ENCODE measurements at places on chromosomes 12 and 14.

DNA sequence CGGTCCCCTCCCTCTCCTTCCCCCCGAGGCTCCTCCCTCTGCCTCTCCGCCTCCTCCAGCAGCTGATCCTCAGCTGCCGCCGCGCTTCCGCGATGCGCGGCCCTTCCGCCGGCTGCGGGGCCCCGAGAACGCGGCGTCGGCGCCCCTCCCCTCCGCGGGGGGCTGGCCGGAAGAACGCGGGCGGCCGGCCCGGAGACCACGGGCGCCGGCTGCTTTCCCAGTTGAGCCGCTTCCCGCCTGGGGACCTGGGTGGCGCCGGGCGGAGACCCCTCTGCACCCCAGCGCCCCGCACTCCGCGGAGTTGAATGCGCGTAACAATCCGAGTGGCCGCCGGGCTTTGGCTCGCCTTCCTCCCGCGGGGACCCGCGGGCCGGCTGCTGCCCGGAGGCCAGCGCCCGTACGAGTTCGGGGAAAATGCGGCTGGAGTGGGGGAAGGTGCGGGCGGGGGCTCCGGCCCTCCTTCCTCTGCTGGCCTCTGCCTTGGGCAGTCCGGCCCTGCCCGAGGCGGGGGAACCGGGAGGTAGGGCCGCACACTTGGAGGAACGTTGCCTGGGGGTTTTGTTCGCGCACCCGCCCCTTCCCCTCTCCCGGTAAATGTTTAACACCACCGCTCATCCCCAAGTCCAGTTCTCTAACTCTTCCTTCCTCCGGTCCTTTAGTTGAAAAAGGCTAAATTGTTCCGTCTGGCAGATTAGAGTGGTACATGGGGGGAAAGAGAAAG lies 393 bp upstream of the DCAF5 start:
- peak; percentile 98 for DNase-seq

DNA sequence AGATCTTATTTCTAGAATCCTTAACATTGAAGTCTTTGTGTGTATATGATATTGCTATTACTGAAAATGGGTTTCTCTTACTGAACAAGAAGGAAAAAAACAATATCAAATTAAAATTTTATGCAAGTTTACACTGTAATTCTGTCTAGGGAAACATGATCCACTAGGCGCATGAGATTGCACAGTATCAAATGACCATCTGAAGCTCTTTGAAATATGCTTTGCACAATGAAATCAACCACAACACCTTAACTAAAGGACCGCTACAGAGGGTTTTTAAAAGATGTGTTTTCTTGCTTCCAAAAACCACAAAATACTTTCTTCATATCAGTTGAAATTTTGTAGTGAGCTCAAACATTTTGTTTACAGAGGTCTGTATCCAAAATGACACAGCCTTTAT lies 15.1 kb upstream of the KERA start:
- no peak for DNase-seq

- DNase-seq, result no peak
Measured at GRCh38 chr14:78240567-78240966, 70.4 kb downstream of the NRXN3 start.

DNA sequence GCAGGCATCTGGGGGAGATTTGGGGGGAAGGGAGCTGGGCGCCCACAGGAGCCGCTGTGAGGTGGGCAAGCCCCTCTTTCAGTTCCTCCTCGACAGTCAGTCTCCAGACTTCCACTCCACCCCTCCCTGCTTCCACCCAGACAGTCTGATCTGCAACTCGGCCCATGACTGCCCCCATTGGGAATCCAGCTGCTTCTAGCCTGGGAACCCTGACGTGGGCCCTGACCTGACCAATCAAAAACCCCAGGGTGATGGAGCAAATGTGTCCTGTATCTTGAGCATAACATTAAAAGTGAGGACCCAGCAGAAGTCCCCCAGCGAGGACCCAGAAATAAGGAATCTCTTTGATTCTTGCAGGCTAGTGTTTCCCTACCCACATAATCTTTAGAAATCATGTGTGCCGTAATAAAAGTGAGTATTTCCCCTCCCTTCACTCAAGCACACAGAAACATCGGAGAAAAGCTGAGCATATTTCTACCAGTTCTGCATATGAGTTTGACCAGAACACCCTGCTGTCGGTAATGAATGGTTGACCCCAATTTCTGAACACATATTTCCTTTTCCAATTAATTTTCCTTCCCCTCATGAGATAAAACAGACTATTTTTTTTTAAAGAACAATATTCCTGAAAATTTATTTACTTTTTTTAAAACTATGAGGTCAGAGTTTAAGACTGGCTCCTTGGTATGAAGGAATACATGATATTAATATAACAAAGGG lies 6.4 kb downstream of the SSH1 start:
- DNase-seq, result peak; percentile 85

Measured in GM03348 (cell line).